ENCODE measurements at places on chromosomes 5 and 9.

- peak; percentile 32 for DNase-seq
These were observed 35.6 kb downstream of the CD180 start for GRCh38 chr5:67160985-67161384.

DNA sequence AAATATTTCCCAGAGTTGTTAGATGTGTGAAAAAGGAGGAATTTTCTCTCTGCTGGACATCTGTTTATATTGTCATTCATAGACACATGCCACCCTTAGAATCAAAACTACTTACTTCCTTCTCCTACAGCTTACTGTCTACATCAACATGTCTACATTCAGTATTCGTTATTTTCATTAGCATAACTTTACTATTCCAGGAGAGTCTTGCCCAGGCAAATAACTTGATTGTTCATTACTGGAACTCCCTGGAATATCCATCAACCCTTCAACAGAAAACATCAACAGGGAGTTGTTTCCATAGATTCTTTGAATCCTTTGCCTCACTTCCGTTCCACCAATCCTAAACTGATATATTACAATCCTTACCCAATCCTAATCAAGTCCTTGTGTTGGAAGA, 457.5 kb upstream of the ZNF608 start:
- DNase-seq, result no peak

DNA sequence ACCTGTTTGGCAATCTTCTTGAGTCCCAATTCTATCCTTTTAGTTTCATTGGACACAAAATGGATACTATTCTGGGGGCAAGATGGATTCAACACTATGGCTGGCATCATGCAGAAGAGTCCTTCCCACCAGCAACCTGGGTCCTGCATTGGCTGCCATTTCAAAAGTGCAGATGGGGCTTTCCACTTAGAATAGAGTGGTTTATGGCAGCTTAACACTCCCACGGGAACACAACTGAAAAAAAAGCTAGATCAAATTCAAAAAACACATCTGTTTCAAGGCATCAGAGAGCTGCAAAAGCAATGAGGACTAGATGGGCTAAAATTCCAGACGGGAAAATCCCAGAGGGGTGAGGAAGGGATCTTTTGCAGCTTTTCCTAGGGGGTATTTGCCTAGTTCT, 11.2 kb upstream of the HMHB1 start:
- no peak for DNase-seq

GRCh38 chr9:133264235-133264764, 10.7 kb downstream of the ABO start:
- DNase-seq, result no peak

DNA sequence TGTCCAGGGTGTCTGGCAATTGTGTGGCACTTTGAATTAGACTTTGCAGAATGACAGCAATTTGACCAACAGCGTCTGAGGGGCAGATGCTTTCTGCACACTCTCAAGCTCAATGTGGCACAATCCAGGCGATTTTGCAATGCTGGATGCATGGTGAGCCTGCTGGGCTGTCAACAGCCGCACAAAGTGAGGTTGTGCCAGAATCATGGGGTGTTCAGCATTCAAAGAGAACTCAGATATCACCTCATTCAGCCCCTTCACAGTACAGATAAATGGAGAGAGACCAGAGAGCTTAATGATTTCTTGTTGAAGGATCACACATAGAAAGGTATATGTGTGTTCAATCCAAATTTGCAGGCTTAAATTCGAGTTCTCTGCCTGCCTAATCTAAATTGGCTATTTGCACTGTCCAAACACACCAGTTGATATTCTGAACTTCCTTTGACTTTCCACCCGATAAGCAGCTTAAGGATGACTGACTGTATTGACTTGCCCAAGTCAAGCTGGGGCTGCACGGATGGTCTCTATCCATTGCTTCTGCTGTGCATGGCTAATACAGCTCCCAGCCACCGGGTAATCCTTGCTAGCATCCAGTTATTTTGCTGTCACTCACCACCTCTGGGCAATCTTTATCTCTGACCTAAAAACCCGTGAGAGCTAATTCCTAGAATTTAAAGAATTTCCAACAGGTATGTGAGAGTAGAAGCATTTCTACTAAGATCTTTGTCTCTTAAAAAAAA, 157.9 kb upstream of the TAS2R1 start:
- DNase-seq, result no peak

GRCh38 chr9:89764217-89764616, 159.4 kb downstream of the GADD45G start:
- DNase-seq, result no peak

DNA sequence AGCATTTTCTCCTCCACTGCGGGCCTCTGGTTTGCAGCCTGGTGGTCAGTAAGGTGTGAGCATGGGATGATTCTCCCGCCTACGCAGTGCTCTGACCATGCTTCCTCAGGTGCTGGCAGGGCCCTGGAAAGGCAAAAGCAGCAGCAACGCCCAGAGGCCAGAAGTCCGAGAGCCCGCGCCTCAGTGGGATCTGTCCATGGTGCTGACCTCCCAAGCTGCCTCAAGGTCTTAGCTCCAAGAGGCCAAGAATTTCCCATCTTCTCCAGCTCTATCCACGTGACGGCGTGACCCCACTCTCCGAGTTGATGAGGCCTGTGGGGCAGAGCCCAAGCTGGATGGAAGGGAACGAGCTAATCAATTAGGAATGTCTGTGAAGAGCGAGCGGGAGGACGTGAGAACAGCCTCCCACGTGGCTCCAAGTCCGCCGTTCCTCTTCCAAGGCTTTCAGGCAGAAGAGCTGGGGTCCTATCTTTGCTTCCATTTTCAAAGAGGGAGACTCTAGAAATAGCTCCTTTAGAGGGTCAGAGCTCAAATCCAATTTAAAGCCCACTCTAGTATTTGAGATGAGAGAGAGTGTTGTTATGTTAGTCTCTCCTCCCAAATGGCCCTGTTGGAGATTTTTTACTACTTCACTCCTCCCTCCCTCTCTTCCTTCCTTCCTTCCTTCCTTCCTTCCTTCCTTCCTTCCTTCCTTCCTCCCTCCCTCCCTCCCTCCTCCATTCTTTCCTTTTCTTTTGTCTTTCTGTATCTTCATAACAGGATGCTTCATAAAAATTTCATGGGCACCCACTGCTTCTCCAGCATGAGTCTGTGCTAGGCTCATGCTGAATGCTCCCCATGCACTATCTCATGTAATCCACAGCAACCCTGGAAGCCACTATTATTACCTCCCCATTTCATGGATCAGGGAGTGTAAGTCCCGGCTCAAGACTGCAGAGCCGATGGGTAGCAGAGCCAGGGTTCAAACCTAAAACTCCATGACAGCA, 69.3 kb downstream of the OLFM1 start:
- DNase-seq, result no peak

- no peak for DNase-seq
These were observed 59.6 kb upstream of the ABL1 start for GRCh38 chr9:130775336-130775991.

DNA sequence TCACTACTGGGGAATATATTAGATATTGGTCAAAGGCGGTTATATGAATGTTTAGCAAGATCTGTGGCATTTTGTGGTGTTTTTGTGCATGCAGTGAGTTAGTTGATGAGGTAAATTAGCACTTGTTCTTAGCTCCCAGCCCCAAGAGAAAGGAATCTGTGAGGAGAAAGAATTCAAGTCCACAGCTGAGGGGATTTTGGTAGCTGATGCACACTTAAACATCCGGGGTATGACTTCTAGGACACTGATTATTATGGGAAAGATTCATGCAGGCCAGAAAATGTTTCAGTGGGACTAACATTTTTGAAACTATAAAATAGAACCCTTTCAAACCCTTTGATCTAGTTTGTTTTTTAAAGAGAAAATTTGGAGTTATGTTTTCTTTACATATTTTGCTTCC, 118.2 kb upstream of the RPS23 start:
- no peak for DNase-seq

DNA sequence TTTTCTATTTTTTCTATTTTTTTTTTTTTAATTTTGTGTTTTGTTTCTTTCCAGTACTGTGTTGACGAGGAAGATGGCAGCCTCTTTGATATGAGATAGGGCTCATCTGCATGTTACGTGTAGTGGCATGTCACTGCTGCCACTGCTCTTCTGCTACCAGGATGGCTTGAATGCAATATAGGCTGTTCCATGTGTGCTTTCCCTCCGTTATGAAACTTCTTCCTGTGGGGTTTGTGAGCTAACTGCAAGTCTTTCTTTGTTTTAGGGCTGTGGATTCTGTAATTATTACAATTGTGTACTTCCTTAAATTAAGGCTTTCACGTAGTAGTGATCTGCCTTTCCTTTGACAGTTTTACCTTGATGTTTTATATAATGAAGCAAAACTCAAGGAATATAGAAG, 184.6 kb downstream of the KDM4C start:
- no peak for DNase-seq

DNA sequence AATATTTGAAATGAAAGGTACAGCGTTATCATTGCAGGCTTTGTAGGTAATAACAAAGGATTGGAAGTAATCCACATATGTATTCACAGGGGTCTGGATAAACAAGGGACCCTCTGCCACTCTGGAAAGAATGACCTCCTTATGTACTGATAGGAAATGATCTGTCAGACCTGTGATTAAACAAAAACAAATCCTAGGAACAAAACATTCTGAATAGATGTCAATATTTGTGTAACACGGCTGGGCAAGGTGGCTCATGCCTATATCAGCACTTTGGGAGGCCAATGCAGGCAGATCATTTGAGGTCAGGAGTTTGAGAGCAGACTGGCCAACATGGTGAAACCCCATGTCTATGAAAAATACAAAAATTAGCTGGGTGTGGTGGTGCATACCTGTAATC, 42.3 kb downstream of the NSUN2 start:
- DNase-seq, result no peak

- no peak for DNase-seq
These were observed 512.5 kb downstream of the DMAC1 start for GRCh38 chr9:7287065-7287464.

- peak; percentile 16 for DNase-seq
These were observed at the start of gene SEPTIN8 for GRCh38 chr5:132777209-132778069. SEPTIN8 (minus strand) TSS chr5:132777239; CDS start chr5:132777137, 102 bp downstream.

DNA sequence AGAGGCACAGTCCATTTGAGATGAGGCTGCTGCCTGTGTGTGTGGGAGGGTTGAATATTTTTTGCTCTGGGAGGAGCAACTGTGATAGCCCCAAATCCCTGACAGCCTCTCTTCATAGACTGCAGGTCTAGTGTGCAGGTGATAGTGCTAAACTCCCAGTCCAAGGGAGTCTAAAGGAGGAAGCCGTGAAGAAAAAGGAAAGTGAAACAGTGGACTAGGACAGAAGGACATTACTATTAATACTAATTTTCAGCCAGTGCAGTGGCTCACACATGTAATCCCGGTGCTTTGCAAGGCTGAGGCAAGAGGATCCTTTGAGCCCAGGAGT, 295.0 kb downstream of the PDE4D start:
- no peak for DNase-seq

DNA sequence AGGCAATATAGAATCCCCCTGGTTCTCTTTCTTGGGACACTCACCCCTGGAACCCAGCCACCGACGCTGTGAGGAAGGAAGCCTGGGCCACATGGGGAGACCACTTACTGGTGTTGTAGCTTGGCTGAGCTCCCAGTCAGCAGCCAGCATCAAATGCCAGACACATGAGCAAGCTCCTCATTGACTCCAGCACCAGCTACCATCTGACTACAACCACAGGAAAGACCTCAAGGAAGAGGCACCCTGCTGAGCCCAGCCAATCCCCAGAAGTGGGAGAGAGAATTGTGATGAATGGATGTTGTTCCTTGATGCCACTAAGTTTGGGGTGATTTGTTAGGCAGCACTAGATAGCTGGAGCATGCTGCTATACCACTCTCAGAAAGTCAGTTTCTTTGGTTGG, 36.0 kb downstream of the BNIP1 start:
- no peak for DNase-seq

GRCh38 chr5:154712518-154713437, 42.4 kb upstream of the LARP1 start:
- no peak for DNase-seq

GRCh38 chr5:102809033-102809432, 53.9 kb downstream of the PAM start:
- DNase-seq, result no peak

GRCh38 chr9:106964329-106964728, 101.4 kb downstream of the ZNF462 start:
- no peak for DNase-seq

- no peak for DNase-seq
These were observed 2183.4 kb upstream of the ACO1 start for GRCh38 chr9:30201024-30201423.

Data from activated T-helper 1 cell treated with Interleukin-2 at 50 U/mL for 16 hours (primary cell).